NCI-H524 (cell line): ENCODE measurements at places on chromosomes 11 and 22.
A peak's percentile ranks its signal among the peaks of the same experiment; 100 is the strongest.

- no peak for DNase-seq
Observed at GRCh38 chr11:35622070-35622469, 3.8 kb downstream of the FJX1 start.

GRCh38 chr11:35662061-35662648 is 420 bp upstream of the TRIM44 start:
- peak; percentile 54 for DNase-seq

GRCh38 chr11:111570796-111571195 is 30.3 kb downstream of the LAYN start:
- no peak for DNase-seq

DNA sequence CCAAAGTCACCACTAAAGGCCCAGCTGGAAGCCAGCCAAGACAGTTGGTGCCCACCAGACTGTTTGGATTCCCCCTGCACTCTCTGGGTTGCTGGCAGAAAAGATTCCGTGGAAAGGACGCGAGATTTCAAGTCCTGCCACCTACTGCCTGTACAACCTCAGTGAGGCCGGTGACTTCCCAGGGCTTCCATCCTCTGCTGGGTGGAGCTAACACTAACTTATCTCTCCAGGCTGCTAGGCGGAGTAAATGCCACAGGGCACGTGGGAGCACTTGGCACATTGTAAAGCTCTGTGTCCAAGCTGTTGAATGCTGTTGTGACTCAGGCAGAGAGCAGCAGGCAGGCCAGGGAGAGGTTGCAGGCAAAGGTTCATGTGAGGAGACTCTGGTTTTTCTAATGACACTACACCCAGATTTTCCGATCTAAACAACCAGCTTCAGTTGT is 50.9 kb upstream of the CDON start:
- peak; percentile 95 for DNase-seq

GRCh38 chr22:50318698-50319411 is 8.0 kb downstream of the DENND6B start:
- peak; percentile 69 for DNase-seq
